ENCODE measurements at places on chromosomes 2 and 18.

- DNase-seq, result no peak
Measured at GRCh38 chr2:176130147-176130956, 847 bp downstream of the HOXD8 start.

DNA sequence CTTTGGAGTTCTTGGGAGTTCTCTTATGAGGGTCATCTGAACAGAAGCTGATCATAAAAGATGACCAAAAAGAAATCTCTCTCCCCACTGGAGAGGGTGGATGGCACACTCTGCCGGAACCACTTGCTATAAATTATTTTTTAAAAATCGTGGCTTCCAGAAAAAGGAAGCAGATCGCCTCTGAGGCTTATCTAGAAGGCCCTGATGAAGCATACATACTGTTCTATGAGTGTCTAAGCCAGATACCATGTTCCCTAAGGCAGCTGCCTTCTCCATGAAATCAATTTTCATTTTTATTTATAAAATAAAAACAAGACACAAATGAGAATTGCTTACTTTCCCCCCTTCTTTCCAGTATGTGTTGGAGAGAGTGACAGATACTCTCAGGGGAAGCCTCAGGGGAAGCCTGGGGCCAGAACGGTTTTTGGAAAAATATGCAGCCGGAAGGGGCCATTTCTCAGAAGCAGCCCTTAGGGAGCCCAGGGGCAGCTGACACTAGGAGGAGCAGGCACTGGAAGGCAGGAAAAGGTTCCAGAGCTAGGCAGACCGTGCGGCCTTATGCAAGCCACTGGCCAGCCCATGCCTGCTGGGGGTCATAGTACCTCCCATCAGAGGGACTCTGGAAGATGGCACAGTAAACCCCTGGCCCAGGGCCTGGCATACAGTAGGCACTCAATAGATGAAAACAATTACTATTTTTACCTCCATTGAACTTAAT, 130.6 kb downstream of the CABLES1 start:
- DNase-seq, result no peak

GRCh38 chr2:241469746-241470145, 38.6 kb downstream of the STK25 start:
- DNase-seq, result no peak

- no peak for DNase-seq
Measured at GRCh38 chr18:79422022-79422782, 26.5 kb downstream of the NFATC1 start.

GRCh38 chr2:30412684-30413570, 34.1 kb upstream of the LCLAT1 start:
- DNase-seq, result no peak

DNA sequence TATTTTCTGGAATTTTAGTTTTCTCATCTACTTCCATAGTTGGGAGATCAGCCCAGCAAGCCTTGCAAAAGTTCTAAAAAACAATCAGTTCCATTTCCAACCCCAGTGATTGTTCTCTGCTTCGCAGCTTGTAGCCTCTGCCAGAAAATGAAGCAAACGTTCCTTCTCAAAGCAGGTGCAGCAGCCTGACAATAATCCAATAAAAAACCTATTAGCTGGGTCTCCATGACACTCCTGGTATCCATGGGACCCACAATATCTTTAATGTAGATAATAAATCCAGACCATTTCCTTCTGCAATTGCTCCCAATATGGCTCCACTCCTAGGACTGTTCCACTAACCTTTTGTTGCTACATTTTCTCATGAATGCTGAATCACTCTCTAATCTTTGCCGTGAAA, 140.8 kb upstream of the SETBP1 start:
- DNase-seq, result no peak

DNA sequence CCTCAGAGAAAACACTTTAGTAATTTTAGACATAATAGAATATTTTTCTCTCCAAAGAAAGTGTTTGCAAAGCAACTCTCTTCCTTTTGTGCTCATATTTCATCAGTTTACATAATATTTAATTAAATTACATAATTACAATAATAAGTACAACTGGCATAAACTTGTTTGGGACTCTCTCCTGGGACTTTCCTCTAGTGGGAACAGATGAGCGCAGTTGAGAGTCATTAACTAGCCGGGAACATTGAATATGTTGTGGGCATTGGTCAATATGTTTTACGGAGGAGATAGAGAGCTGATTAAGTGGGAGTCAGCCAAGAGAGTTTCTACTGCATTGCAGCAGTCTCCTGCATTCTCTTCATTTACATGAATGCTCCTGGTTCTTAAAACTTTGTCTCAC, 607.7 kb downstream of the ARHGAP15 start:
- no peak for DNase-seq

- no peak for DNase-seq
Measured at GRCh38 chr18:49193897-49194296, 243.1 kb upstream of the SMAD7 start.

- no peak for DNase-seq
Measured at GRCh38 chr2:199460101-199460671, 2.4 kb upstream of the SATB2 start.

GRCh38 chr2:100029460-100029859, 112.9 kb downstream of the AFF3 start:
- DNase-seq, result no peak

GRCh38 chr18:30775629-30776028, 266.9 kb downstream of the DSC3 start:
- no peak for DNase-seq

DNA sequence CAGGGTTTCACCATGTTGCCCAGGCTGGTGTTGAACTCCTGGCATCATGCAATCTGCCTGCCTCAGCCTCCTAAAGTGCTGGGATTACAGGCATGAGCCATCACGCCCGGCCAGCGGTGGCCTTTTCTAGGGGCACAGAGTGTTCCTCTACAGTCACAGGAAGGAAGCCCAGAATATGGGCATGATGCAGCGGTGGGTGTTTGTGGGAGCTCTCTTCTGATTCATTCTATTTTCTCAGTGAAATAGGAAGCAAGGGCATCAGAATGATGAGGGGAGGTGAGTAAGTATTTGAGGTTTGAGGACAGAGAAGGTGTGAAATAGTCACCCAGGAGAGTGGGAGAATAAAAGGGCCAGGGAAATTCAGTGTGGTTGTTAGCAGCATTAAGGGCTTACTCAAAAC, 70.3 kb upstream of the PSME4 start:
- DNase-seq, result no peak

GRCh38 chr2:151760139-151760650, 25.9 kb upstream of the NEB start:
- no peak for DNase-seq
